Osteoblast (primary cell): ENCODE measurements at places on chromosomes 3 and 15. TPM values are rescaled to one million over a fixed set of nuclear protein-coding genes. Genes with fewer than 3 reads are reported as not detected.
A peak's percentile ranks its signal among the peaks of the same experiment; 100 is the strongest.

DNA sequence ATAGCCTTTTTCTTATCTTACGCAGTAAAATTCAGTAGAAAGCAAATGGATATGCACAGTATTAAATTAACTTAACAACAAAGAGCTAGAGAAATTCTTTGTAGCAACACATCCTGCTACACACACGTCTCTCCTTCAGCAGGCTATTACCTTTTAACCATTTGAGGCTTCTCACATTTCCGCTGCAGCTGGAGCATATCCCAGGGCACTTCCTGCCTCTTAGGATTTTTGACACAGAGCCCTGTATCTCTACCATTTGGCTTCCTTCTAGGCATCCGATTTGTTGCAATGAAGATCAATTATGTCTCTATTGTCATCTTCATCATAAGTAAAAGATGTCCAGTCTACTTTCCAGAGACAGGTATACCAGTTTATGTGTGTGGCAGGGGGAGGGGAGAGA is 292.4 kb upstream of the CBLB start:
- no peaks in the 10 kb centered on the region for H3K4me1 ChIP-seq
- DNase-seq, result no peak
- H3K27ac ChIP-seq, result no peak overlapping the region
- no peaks in the 10 kb centered on the region for H3K36me3 ChIP-seq

DNA sequence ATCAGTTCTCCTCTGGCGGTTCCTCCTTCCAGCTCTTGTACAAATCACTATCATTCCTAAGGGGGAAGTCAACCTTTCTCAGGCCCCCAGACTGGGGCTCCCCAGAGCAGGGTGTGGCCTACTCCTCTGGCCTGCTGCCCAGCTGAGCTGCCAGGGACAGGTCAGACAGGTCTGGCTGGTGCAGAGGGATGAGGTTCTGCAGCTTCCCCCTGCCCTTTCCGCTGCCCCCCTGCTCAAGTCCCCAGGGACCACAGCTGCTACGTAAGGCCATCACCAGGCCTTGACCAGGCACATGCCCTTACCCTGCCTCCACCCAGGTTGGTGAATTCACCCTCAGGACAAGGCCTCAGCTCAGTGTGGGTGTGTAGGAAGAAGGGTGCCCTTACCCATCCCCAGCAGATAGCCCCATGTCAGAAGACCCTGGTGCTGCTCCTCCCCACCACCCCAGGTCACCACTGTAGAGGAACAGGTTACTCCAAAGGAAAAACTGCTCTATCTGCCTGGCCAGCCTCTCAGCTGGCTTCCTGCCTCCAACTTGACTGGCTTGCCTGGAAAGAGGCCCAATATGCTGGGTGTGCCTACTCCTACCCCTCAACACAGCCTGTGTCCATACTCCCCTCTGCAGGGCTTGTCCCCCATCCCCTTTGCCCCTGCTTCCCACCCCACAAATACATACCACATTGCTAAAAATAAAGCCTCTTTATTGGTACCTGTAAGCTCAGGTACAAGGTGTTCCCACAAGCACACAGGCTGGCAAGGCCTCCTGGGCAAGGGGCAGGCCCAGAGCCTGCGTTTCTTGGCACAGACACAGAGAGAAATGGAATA is 12.0 kb downstream of the CSRNP1 start:
- peaks cover 17% of the 10 kb centered on the region for H3K4me1 ChIP-seq
- H3K36me3 ChIP-seq, result peaks cover 68% of the 10 kb centered on the region
- H3K27ac ChIP-seq, result no peak overlapping the region
- no peaks in the 10 kb centered on the region for H3K27me3 ChIP-seq
- no peak overlapping the region for H3K4me3 ChIP-seq

DNA sequence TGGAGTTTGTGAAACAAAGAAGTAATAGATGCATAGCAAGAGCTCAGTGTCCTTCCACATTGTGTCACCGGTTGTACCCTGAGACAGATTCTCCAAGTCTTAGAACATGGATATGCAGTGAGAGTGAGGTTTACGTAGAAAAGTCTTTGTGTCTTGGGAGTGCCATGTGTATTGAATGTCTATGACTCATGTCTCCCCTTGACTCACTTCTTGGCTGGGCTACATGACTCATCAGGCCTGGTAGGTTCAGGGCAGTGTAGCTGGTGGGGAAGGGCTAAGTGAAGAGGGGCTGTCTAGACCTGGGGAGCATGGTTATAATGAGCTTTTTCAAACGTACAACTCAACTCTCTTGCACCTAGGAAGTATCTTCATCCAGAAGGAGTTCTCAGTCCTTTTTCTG is 167.4 kb downstream of the GAP43 start:
- no peaks in the 10 kb centered on the region for H3K27me3 ChIP-seq
- no peak overlapping the region for H3K4me3 ChIP-seq
- H3K27ac ChIP-seq, result peak overlapping the region; percentile 98
- DNase-seq, result peak; percentile 99
- H3K4me1 ChIP-seq, result peaks cover 47% of the 10 kb centered on the region

DNA sequence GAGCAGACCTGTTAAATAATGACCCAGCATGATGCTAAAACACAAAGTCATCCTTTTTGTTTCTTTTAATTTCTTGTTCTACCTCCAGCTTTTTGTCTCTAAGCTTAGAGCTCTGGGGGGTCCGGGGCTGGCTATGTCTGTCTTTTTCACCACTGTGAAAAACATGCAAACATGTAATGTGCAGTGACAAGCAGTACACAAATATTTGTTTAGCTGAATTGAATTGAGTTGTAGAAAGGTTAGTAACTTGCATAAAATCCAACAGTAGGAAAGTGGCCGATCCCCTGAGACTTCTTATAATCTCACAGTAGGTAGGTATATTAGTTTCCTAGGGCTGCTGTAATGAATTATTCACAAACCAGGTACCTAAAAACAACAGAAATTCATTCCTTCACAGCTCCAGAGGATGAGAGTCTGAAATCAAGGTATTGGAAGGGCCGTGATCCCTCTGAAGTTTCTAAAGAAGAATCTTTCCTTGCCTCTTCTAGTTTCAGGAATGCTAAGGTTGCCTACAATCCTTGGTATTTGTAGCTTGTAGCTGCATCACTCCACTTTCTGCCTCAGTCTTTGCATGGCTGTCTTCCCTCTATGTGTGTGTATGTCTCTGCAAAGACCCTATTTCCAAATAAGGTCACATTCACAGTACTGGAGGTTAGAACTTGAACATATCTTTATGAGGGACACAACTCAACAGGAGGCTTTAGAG is 32.7 kb downstream of the ARL14 start:
- no peaks in the 10 kb centered on the region for H3K4me1 ChIP-seq
- no peak overlapping the region for H3K27ac ChIP-seq
- DNase-seq, result no peak
- H3K27me3 ChIP-seq, result peaks cover 13% of the 10 kb centered on the region
- H3K36me3 ChIP-seq, result no peaks in the 10 kb centered on the region

DNA sequence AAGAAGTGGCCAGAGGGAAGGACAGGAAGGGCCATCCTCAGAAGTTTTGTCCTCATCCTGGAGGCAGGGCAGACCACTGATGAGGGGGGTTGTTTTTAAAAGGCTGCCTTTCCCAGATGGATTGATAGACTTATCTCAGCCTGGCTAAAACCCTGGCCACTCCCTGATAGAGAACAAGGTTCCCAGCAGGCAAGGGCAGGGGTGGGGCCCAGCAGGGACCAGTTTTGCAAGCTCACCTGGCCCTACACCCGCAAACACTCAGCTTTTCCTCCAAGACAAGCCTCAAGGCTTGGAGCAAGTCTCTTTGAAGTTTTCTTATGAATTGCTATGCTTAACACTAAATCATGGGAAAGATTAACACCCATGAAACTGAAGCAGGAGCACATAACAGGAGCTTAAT is 9.1 kb downstream of the LIPC start:
- H3K4me1 ChIP-seq, result peaks cover 29% of the 10 kb centered on the region
- H3K27ac ChIP-seq, result peak overlapping the region; percentile 56
- H3K27me3 ChIP-seq, result no peaks in the 10 kb centered on the region
- no peak for DNase-seq

- H3K4me3 ChIP-seq, result peak overlapping the region; percentile 99
- peak overlapping the region; percentile 92 for H3K27ac ChIP-seq
- H3K36me3 ChIP-seq, result peaks cover 25% of the 10 kb centered on the region
- H3K27me3 ChIP-seq, result no peaks in the 10 kb centered on the region
Measured at GRCh38 chr3:88150806-88151205, 1.0 kb downstream of the C3orf38 start.

DNA sequence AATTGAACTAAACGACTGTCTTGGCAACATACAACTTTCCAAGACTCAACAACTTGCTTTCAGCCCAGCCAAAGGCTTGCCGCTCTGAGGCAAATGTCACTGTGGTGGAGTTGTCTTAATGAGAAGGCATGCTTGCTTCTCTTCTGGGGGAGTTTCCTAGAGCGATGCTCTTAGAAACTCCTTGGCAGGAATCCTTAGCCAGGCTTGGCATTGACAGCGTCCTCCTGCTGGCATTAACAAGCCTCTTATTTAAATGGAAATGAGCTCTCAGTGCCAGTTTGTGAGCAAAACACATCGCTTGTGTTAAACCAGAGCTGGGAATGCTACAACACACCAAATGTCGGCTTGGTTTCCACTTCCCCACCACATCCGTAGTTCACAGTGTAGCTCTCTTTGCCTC is 265.5 kb upstream of the TPRG1 start:
- H3K27me3 ChIP-seq, result no peaks in the 10 kb centered on the region
- DNase-seq, result no peak
- peaks cover 12% of the 10 kb centered on the region for H3K4me1 ChIP-seq
- H3K4me3 ChIP-seq, result no peak overlapping the region
- no peak overlapping the region for H3K27ac ChIP-seq
- no peaks in the 10 kb centered on the region for H3K36me3 ChIP-seq

DNA sequence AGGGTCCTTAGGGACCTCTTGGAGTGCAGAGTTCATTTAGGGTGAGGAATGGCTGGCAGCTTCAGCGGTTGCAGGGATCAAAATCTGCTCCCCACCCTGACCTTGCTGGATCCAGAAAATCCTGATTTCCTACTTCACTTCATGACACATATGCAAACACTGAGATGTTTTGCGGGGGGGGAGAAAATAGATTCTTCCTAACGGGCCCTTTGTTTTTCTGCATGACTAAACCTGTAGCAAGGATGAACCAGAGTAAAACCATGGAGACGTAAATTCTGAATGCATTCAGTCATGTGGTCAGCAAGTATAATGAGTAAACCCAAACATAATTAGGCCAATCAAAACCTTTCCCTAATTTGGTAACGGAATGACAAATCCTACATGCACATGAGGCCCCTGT is 20.0 kb upstream of the RBP1 start:
- H3K4me3 ChIP-seq, result no peak overlapping the region
- no peaks in the 10 kb centered on the region for H3K4me1 ChIP-seq
- H3K27ac ChIP-seq, result no peak overlapping the region
- H3K27me3 ChIP-seq, result no peaks in the 10 kb centered on the region

DNA sequence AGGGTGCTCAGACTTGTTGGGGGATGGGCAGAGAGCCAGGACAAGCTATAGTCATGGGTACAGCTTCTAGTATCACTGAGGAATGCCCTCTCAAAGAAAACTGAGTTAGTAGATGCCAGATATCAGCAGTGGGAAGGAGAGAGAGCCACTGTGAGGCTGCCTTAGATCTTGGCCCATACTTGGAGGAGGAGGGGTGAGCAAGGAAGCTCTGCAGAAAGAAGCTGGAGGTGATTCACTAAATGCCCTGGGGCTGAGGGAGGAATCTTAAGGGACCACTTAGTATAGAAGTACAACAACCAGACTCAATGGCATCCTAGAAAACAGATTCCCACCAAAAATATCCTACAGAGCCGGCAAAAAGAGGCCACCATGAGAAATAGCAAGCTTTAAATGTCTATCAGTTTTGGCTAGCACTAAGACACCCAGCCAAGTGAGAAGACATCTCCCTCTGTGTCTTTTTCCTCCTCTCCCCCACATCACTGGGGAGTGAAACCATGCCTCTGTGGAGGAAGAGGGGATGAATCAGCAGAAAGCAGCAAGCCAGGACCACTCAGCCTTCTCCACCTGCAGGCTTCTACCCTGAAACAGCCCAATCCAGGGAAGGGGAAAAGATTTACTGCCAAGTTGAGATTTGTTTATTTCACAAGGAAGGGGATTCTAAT is 282.5 kb upstream of the STT3B start:
- H3K36me3 ChIP-seq, result no peaks in the 10 kb centered on the region

The GADL1 gene
- total RNA-seq, result not detected in 2 replicates

The GREM1 gene
- 457 and 499 TPM in 2 replicates for total RNA-seq

The KNL1 gene
- 3.5 and 3.6 TPM in 2 replicates for total RNA-seq

The GOLGA6D gene
- total RNA-seq, result not detected in 2 replicates
